AG09319 (cell line): ENCODE measurements at places on chromosomes 1 and 21.

- DNase-seq, result no peak
These were observed 12.7 kb downstream of the F3 start for GRCh38 chr1:94528826-94529225.

- DNase-seq, result no peak
These were observed 379.9 kb downstream of the PTBP2 start for GRCh38 chr1:97101509-97101908.

DNA sequence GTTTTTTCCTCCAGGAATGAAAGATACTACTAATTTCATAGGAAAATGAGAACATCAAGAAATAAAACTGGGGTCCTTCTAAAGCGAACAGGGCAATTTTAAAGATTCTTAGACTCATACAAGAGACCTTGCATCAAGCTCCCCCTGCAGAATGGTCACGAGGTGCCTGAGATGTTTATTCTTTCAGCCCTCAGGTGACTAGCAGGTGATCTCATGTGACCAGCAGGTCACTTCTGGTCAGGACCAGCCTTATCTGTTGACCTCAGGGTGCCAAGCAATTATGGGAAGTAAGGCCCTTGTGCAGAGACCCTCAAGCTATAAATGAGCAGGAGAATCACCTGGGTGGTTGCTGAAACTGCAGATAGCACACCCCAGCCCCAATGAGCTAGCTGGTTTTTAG, 20.6 kb upstream of the TMEM51 start:
- DNase-seq, result no peak

- no peak for DNase-seq
These were observed 4.6 kb downstream of the MTARC1 start for GRCh38 chr1:220791285-220791684.

DNA sequence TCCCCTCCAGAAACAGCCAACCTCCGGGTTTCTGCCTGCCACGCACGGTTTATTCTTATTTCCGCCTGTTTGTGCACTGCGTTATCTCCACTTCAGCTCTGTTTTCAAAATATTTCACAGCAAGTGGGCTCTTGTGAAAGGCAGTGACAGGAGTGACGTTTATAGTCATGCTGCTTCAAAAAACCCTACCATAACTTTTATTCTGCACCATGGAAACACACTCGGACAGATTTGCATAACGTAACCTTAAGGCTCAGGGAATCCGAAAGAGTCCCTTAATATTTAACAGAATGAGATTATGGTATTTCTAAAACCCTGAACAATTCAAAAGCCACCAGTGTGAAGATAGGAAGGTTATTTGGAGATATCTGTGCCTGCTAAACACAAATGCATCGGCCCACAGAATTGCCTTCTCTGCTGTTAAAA, 782 bp upstream of the SDE2 start:
- no peak for DNase-seq

- DNase-seq, result no peak
These were observed 24.8 kb downstream of the IVNS1ABP start for GRCh38 chr1:185292237-185292636.

- peak; percentile 24 for DNase-seq
These were observed 93.5 kb downstream of the SIK1 start for GRCh38 chr21:43333298-43334062.

DNA sequence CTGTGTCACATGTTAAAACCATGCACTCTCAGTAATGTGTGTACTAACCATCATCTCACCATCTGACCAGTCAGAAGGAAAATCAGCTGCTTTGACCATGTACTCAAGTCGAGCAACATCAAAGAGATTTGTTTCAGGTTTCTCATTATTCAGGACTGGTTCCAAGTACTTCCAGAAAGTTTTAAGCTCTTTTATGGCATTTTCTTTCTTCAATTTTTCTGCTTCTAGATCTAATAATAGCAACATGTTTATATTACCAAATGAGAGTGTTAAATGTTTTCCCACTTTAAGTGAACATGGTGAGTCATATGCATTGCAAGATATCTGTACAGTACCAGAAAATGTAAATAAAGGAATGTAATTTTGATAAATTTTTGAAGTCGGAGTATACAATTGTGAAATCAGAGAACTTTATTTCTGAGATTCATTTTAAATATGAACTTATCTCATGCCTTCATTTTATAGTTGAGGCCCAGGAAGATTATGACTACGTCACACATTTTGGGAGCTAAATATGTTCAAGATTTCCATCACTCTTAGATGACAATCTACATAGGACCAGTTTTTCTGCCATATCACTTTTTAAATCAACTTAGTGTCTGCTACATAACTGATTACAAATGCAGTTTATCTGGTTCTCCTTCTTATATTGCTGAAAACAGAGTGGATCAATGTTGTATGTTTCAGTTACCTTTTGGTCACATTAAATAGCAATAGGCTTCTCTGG, 87.2 kb downstream of the SPAG17 start:
- no peak for DNase-seq

DNA sequence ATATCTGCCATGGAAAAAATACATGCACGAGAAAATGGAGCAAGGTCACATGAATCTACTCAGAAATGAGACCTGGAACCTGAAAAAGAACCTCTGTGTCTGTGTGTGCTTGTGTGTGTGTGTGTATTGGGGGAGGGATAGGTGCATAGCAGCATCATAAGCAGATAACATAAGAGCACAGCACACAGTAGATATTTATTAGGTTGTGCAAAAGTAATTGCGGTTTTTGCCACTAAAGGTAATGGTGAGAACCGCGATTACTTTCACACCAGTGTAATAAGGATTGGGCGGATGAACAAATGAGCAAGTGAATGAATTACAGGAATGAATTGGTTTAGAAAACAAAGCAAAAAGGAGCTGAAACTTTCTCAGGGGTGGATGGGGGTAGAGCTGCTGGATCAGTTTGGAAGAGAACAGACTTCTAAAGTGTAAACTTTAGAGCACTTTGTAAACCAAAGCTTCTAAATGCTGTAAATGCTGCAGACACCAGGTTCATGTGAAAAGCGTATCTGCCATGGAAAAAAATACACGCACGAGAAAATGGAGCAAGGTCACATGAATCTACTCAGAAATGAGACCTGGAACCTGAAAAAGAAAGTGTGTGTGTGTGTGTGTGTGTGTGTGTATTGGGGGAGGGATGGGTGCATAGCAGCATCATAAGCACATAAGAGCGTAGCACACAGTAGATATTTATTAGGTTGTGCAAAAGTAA, 156.9 kb downstream of the TOMM20 start:
- DNase-seq, result no peak

DNA sequence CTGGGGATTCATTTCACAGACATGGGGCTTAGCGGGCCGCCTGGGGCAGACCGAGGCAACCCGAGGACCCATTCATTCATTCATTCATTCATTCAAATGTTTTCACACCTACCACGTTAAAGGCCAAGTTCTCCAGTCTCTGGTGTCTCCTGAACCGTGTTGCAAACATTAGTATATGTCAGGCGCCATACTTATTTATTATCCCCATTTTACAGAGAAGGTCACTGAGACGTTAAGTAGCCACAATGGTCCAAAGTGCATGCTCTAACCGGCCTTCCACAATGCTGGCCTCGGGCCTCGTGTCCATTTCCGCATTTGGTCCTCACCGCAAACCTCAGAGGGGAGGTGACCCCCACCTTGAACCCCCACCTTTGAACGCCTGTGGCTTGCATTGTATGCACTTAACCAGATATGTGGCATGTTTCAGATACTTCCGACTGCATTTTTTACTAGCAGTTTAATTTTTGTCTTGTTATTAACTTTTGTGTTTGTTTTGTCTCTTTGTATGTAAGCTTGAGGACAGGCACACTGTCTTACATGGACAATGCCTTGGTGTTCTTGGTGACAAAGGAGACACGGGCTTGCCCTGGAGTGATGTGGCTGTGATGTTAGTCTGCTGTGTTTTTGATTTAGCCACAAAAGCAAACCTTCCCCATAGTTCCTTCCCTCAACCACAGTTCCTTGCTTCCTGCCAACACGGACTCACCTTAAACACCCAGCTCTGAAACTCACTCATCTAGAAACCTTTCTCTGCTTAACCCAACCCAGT, 1.2 kb upstream of the IFFO2 start:
- no peak for DNase-seq
